ENCODE measurements at places on chromosomes 12 and 14.
A peak's percentile ranks its signal among the peaks of the same experiment; 100 is the strongest.

DNA sequence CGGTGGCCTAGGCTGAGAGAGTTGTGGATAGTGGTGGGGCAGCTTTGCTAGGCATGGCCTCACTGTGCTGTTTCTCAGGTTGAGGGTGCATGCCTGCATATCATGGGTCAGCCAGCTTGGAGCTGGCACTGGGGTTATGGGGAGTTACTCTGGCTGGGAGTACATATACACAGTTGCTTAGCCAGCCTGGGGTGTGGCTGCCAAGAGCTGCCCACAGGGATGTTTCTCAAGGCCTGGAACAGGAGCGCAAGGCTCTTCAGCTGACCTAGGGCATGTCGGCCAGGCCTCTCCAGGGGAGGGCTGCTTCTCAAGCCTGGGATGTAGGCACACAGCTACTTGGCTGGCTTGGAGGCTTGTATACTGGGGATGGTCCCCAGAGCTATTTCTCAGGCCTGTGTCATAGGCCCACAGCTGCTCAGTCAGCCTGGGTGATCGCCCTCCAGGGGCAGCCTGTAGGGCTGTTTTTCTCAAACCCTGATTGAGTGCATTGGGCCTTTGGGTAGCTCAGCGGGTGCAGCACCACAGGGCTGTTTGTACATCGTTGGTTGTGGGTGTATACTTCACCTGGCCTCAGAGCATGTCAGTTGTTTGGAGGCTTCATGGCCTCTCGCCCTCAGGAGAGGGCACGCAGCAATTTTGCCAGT, 114.9 kb downstream of the METTL25 start:
- no peak for DNase-seq

DNA sequence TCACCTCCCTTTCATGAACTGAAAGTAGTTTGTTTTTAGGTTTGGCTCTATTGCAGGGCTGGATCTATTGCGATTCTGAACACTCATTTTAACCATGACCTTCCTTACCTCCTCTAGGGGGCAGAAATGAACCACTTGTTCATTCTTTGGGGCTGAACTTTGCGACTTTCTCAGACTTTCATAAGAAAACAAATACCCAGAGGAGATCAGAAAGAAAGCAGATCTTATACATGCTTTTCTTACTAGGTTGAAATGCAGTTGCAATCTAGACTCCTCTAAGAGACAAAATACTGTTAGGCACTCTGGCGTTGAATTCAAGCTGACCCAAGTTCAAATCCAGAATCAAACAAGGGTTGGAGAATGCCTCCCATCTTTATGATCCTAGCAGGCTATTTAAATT, 32.6 kb upstream of the PLEKHG3 start:
- DNase-seq = no peak

GRCh38 chr14:103095210-103095778, 769 bp downstream of the EXOC3L4 start:
- DNase-seq = no peak

DNA sequence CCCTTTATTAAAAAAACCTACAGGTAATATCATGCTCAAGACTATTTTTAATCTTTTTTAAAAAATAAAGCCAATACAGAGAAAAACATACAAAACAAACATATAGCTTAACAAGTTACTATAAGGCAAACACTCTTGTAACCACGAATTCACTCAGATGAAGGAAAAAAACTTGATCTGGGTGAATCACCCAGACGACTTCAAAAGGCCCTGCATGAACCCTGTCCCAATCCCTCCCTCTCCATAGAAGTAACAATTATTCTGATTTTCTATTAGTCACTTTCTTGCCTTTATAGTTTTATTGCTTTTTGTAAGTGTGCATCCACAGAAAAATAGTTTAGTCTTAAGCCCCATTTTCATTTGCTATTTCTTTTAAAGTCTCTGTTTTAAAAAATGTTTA, 72.6 kb downstream of the LRP6 start:
- DNase-seq = no peak

- DNase-seq = peak; percentile 52
These were observed 1044.8 kb downstream of the BCL11B start for GRCh38 chr14:98227000-98227726.

- no peak for DNase-seq
These were observed 62.2 kb downstream of the NRXN3 start for GRCh38 chr14:78232231-78233000.

DNA sequence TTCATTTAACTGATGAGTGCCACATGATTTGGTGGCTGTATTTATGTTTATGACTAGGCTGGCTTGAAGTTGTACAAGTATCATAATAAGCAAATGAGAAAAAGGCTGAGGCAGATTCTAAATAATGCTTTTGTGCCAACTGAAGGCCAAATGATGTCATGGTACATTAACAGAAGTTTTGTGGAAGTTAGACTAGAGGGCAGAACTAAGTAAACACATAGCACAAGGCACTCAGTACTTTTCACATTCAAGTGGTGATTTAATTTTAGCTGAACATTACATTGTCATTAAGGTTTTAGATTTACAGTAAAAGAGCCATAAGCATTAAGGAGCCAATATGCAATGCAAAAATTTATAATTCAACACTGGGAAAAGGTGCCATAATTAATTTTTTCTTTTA, 21.1 kb downstream of the PPP1CC start:
- no peak for DNase-seq

- peak; percentile 11 for DNase-seq
These were observed 28.6 kb downstream of the CEP170B start for GRCh38 chr14:104893435-104894207.

DNA sequence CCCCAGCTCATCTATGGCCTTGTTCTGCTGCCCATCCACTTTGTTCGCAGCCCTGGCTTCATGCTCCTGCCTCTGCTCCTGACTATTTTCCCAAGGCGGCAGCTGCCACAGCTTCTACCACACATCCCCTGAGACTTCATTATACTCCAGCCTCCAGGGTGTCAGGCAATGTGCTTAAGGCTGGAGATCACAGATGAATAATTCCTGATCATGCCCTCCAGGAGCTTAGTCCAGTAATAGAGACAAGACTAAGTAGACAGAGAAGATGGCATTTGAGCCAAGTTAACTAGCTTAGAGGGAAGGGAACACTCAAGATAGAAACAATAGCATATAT, 7.1 kb downstream of the TAPBPL start:
- DNase-seq = no peak

GRCh38 chr12:30928356-30929244, 2.1 kb downstream of the TSPAN11 start:
- DNase-seq = no peak

DNA sequence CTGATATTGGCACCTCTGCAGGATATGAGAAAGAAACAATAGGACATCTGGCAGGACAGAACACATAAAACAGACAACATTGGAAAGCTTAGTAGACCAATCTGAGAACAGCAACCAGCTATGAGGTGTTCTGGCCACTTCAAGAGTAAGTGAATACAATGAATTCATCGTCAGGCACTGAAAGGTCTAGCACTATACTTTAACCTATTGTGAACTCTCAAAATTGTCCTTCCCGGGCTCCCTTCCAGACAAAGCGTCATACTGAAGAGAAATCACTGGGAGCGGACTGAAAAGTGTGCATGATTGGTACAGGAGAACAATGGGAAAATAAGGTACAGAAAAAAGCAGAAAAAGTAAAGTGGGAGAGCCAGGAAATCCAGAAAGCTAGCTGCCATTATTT, 75.8 kb downstream of the LRP6 start:
- DNase-seq = no peak

DNA sequence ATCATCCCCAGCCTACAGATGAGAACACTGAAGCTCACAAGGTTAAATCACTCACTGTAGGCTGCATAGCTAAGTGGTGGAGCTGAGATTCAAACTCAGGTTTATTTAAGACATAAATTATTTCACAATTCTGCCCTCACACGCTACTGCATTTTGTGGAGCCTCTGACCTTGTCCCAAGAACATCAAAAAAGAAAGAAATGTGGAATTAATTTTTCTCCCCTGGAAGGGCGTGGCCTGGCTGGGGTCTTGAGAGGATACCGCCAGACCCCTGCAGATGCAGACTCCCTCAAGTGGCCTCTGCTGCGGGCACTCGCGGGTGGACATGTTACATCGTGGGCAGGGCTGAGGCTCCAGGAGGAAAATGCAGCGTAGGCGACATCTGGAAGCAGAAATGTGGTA, 40.6 kb downstream of the LTBP2 start:
- DNase-seq = no peak

DNA sequence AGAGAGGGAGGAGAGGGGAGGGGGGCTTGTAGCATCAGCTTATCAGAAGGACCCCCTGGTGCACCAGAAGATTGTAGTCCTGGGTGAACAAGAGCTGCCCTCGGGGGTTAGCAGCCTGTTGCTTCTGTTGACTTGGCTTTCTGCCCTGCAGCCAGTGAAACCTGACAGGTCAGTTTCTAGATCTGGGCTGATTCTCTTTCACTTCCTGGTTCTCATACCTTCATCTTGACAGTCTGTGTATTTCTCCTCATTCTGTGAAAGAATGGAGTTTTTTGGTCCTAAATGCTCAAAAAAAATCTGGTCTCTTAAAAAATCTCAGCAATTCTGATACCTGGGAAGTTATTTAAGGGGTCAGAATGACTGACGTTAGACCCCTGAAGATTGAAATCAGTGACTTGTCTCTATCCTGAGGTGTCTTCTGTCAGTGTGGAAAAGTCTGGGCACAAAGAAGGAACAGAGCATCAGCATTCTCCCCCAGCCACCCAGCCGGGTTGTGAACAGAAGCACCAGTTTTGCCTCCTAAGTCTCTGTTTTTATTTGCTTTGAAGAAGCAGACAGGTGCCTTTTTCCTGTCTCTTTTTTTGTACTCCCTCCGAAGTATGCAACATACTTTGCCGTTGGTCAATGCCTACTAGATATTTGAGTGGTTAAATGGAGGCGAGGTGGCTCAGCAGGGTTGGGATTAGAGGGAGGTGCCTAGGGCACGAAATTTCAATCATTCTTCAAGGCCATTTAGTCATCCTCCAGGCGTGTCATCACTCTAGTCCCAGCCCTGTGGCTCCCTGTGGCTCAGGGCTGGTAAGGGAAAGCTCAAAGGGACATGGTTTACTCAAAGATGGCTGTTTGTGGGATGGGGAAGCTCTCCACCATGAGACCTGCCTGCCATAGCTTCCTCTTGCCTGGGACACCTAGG, 24.0 kb downstream of the TTC9 start:
- DNase-seq = peak; percentile 78

DNA sequence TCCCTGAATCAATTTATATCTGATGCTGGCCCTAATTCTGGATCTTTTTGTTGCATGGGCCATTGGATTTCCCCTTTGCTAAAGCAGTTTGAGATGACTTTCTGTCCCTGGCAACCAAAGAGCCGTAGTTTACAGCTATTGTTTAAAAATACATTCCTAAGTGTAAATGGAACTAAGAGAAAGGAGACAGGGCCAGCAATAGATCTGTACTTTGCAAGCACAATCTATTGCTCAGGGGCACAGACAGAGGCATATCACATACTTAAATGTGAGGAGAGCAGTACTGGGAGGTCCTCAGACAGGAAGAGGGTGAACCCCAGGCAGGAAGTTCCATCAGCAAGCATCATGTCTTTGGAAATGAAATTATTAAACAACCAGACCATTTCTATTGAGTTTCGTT, 126.6 kb downstream of the ZFP36L1 start:
- DNase-seq = no peak

DNA sequence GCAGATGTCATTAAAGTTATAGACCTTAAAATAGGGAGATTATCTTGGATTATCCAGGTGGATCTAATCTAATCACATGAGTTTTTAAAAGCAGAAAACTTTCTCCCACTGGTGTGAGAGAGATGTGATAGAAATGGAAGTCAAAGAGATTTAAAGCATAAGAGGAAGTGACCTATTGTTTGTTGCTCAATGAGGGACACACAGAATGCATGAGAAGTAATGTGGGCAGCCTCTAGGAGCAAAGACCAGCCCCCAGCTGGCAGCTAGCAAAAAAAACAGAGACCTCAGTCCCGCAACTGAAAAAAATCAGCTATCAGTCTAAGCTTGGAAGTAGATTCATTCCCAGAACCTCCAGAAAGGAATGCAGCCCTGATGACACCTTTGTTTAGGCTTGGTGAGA, 24.6 kb upstream of the ANP32D start:
- DNase-seq = no peak

GRCh38 chr12:89080793-89081465, 271.4 kb downstream of the DUSP6 start:
- DNase-seq = no peak

GRCh38 chr12:75982169-75982564, 49.4 kb downstream of the PHLDA1 start:
- DNase-seq = no peak

GRCh38 chr12:93798279-93799151, 121.3 kb downstream of the CRADD start:
- no peak for DNase-seq

DNA sequence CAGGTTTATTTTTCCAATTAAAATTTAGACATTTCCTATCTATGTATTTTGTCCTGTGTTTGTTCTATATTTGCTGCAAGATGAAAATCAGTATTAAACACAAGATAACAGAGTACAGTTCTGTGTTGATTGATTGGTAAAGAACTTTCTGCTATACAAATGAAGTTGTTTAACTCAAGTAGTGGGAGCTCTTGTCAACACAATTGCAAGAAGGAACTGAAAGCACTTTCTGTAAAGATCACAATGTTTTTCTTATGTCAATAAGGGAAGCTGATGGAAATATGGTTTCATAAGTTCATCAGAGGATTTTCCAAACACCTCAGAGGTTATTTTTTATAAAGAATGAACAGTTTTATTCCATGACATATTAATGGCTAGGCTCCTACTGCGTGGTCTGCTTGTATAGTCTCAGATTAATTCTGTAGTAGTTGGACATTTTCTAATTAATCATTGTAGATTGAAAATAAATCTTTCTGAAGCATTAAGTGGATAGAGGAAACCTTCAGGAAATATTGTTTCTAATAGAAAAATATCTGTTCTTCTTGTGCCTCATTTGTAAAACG, 379.5 kb downstream of the LRFN5 start:
- no peak for DNase-seq

DNA sequence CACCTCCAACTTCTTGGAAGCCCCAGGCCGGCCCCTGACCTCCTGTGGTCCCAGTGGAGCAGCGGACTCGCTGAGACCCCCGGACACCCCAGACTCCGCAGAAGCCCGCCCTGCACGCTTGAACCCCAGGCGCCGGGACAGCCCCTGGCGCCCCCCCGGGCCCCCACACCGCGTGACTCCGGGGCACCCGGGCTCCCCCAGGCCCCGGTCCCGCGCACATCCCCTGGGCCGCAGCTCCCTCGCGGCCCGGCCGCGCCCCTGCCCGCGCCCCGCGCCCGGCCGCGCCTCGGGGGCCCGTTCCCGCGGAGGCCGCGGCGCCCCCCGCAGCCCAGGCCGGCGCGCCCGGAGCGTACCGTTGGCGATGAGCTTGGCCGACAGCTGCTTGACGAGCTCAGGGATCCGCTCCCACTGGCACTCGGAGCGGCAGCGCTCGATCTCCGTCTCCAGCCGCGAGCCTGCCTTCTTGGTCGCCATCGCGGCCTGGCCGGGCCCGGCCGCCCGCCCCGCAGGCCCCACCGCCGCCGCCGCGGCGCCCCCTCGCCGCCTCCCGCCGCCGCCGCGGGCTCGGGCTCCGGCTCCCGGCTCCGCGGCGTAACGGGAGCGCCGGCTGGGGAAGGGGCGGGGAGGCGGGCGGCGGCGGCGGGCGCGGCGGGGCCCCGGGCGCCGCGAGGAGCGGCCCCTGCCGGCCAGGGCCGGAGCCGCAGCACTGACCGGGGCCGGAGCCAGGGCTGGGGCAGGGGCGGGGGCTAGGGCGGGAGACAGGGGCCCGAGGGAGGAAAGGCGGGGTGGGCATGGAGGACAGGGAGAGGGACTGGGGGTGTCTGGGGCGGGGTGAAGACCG, at the start of gene TTC7B:
Gene TTC7B, minus strand, starts transcription at position 609 of the 841 bp plus-strand sequence. Its CDS starts 135 bp downstream, at position 474.
- DNase-seq = no peak

GRCh38 chr14:55303691-55304145, 32.5 kb downstream of the FBXO34 start:
- peak; percentile 34 for DNase-seq

Measured in GM06990 (cell line).